ENCODE measurements at places on chromosomes 3 and 15.

GRCh38 chr3:10693457-10693856 lies 122.6 kb upstream of the SLC6A11 start:
- no peak for DNase-seq

DNA sequence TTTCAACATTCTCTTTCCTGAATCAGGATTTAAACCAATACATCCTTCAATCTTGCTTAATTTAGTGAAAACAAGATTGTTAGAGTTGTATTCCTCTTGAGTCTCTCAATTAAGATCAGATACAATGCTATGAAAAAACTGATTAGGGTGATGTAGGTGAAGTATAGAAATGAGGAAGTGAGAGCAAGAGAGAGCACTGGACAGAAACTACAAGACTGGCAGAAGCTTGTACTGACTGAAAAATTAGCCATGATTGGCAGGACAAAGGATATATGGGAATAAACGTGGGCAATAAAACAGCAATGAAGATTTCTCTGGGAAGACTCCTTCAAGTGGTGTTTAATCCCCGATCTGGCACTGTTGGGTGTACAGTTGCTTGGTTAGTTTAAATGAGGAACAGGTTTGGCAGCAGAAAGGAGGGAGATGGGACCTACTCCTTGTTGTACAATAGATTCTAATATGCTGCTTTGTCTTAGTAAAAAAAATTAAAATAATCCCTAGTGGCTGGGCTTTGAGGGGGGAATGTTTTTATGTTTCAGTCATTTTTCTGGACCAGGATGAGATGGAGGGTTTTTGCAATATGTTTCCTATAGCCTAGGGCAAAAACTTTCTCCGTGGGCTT lies 252.7 kb downstream of the SLC9A9 start:
- DNase-seq: no peak

DNA sequence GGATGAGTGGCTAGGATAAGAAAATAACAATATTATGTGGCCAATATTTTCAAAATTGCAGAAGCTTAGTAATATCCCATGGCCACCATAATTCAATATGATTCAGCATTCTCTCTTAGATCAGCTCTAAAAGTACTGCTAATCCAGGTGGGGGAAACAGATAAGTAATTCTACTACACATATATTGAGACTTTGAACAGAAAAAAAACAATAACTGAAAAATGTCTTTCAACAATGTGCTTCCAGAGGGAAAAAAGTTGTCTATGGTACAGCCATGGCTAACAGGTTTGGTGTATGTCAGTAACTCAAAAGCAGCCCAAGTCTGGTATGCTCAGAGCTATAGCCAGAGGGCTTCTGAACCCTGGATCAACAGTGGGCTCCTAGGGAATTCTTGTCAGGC lies 42.4 kb upstream of the PPIB start:
- DNase-seq: no peak

DNA sequence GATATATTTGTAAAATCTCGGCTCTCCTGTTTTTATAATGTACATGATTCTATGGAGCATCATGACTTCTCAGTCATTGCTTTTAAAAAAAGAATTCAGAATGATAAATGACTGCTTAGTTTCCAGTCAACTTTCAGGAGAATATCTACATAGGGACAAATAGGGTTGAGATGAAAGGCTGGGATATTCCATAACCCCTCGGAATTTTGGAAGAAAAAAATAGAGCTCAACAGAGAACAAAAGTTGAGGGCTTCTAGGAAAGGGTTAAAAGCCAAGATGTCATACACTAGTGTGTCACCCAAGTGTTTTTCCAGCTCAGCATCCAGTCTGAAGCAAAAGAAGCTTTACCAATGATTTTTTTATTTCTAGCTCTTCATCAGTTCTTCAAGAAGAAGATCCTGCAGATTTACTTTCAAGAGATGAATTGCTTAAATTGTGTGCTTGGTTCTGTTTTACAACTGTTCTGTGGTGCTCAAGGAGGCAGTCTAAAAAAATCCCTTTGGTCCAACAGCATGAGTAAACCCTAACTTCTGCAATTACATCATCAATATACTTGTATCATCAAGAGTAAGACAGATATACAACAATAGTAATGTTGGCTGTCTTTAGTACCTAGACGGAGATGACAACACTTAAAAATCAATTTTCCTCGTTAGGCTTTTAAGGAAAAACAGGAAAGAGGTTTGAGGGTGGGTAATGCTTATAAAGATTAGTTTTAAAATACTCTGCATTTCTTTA lies 979 bp downstream of the UNC13C start:
- DNase-seq: no peak

DNA sequence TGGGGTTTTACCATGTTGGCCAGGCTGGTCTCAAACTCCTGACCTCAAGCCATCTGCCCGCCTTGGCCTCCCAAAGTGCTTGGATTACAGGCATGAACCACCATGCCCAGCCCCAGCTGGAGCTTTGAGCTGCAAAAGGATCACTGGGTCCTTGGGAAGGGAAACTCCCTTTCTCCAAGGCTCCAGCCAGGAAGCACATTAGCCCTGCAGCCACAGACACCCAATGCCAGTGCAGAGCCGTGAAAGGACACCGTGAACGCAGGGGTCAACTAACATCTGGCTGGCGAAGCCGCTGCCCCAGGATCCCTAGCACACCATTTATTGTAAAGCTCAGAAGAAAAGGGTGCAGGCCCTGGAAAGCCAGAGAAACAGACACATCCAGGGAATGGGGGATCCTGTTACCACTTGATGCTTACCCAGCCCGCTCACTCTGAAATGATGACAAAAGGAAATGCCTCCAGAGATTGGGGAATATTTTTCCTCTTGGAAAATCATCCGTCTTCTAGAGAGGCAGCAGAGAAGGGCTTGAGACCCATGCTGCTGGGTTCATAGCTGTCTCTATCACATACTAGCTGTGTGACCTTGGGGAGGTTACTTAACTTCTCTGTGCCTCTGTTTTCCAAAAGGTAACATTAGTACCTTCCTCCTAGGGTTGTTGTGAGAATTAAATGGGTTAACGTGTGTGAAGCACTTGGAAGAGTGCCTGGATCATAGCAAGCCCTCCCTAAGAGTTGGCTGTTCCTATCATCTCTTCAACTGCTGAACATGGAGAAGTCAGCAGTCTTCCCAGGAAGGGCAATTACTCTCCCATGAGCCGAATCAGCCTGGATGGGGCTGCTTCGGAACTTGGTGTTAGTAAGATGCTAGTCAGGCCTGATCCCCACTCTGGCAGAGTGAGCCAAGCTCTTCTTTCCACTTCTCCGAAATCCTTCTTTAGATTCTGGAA lies 40.8 kb downstream of the LMCD1 start:
- DNase-seq: no peak

- DNase-seq: no peak
Observed at GRCh38 chr3:56192001-56192400, 276.3 kb downstream of the ERC2 start.

DNA sequence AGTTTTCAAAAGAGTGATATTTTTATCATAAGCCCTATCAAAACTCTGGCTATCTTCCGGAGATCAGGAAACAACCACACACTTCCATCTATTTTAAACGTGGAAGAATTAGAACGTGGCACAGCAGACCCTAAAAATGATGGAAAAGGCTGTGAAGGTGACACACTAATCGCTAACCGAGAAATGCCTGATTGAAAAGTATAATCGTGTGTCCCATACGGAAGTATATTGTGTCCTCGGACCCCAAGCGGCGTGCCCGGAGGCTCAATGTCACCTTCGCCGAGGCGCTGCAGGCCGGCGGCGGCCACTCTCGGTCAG lies 642 bp downstream of the COX5A start:
- no peak for DNase-seq

DNA sequence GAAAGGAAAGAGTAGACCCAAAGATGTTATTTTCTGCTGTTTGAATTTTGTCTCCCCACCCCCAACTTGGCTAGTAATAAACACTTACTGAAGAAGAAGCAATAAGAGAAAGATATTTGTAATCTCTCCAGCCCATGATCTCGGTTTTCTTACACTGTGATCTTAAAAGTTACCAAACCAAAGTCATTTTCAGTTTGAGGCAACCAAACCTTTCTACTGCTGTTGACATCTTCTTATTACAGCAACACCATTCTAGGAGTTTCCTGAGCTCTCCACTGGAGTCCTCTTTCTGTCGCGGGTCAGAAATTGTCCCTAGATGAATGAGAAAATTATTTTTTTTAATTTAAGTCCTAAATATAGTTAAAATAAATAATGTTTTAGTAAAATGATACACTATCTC lies 21.6 kb downstream of the CLDN18 start:
- no peak for DNase-seq

GRCh38 chr3:41673650-41674049 lies 288.3 kb downstream of the ULK4 start:
- DNase-seq: no peak

DNA sequence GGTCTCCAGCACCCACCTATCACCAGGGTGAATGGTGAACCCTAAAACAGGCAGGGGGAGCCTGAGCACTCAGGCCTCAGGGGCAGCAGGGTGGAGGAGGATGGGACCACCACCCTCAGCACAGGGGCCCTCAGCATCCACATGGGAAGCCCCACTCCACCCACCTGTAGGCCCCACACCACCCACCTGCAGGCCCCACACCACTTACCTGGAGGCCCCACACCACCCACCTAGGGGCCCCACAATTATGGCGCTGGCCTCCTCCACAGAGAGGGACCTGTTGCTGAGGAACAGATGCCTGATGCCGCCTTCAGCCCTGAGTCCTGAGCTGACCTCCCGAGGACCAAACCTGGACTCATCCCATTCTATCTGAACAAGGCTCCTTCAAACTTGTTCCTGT lies 46.7 kb downstream of the HMCES start:
- no peak for DNase-seq

DNA sequence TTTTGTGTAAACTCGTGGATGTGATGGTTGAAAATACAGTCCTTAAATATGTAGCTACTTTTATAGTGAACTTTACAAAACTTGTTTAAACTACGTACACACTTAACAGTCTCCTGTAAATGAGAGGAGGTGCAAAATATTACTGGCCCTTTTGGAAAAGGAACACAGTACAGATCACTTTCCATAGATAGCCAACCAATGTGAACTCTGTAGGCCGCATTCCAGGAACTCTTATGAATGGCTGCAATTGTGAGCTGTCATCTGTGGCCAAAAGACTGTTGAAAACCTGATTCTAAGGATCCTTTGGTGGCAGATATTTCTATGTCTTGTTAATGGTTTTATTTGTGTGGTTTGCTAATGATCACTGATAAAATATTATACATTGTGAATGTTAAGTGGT lies 6.2 kb downstream of the TSC22D2 start:
- DNase-seq: no peak

DNA sequence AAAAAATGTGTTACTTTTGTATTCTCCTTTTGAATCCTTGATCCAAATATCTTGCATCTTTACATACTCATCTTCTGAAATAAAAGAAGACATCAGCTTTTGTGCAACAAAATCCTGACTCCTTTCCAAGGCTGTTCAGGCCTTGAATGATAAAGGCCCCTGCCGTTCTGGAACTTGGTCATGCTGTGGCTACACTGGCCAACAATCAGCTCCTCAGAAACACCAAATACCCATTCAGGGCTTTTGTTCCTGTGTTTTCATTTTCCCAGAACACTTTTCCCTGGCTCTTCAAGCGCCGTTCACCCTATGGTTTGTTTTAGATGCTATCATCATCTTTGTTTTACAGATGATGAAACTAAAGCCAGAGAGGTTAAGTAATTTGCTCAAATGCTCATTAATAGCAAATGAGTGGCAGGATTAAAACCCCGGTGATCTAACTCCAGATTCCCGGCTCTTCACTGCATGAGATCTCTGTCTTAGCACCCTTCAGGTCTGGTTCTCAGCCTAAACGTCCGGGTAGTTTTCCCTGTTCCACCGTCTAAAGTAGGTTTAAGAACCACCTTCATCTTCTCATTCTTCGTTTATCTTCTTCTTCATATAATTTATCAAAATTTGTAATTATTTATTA lies 58.3 kb downstream of the EPHA3 start:
- DNase-seq: no peak

DNA sequence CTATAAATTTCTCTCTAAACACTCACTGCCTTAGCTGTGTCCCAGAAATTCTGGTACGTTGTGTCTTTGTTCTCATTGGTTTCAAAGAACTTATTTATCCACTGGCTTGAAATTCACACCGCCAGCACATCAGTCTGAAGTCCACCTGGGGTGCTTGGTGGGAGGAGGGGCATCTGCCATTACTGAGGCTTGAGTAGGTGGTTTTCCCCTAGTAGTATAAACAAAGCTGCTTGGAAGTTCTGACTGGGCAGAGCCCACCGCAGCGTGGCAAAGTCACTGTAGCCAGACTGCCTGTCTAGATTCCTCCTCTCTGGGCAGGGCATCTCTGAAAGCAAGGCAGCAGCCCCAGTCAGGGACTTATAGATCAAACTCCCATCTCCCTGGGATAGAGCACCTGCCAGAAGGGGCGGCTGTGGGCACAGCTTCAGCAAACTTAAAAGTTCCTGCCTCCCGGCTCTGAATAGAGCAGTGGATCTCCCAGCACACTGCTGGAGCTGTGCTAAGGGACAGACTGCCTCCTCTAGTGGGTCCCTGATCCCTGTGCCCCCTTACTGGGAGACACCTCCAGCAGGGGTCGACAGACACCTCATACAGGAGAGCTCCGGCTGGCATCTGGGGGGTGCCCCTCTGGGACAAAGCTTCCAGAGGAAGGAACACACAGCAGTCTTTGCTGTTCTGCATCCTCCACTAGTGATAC lies 114.1 kb downstream of the SUCLG2 start:
- no peak for DNase-seq

DNA sequence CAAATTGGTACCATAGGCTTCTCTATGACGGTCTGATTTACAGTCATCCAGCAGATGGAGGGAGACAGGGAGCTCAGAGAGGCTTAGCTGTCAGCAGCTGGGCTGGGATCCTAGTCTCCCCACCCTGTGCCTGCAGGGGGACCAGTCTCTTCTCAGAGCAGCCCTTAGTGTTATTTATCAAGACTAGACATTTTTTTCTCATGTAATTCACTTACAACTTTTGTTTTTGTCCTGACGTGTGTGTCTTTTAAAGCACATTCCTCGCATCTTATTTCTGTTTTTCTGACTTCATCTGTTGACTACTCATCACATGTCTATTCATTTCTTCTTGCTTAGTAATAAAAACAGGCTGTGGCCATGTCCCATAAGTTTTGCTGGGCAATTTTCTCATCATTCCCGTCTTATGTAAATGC lies 116.1 kb downstream of the KLF13 start:
- DNase-seq: no peak

- DNase-seq: no peak
Observed at GRCh38 chr3:196186651-196187573, 24.3 kb downstream of the ZDHHC19 start.

DNA sequence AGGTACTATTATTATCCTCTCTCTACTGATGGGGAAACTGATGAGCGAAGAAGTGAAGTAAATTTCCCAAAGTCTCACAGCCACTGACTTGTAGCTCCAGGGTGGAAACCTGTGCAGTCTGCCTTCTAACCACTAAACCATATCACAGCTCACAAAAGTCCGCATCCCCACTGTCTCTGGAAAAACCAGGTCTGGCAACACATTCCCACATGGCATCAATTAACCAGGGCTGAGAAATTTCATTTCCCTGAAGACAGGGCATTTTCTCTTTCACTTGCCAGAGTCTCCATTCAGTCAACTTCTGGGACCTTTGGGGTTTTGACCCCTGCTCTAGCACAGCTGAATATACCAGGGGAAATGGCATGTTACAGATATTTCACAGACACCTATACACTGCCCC lies 26.5 kb downstream of the FBXO40 start:
- no peak for DNase-seq
